GM04504 (cell line): ENCODE measurements at places on chromosomes 1 and 21.

- DNase-seq: no peak
Observed at GRCh38 chr1:116764466-116764898, 10.3 kb downstream of the CD2 start.

DNA sequence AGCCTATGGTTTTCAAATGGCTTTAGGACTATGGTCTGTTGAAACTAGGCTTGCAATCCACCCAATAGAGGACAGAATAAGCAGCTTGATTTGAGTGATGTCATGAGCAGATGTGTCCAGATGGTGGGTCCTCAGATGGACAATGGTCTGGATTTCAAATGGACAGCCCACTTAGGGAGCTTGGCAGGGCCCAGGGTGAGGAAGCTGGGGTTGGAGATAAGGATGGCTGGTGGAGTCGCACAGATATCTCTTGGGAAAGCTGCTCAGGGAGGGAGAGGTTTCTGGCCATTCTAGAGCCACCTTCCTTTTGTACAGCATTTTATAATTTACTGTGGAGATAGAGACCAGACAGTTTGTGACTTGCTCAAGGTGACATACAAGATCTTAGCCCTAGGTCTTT lies 55.0 kb downstream of the NFASC start:
- no peak for DNase-seq

DNA sequence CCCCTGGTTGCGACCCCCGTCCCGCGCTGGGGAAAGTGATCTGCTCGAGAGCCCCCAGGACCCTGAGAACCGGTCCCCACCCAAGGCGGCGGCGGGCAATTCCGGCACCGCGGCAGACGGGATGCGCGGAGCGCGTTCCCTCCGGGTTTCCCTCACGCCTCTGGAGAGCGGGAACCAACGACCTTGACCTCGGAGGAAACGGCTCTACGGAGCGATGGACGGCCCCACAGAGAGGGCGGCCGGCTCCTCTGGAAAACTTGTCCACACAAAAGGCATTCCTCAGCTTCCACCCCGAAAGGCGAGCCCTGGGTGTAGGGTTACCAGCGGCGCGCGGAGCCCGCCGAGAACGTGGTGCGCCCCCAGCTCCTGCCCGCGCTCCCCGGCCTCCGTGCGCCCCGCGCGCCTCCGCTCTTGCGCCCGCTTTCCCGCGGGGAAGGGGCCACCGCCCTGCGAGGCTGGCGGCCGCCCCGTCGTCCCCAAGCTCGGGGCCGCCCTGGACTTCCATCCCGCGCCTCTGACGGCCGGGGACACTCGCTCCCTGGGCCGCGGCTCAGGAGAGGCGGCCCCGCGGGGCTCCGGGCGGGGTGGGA lies 391 bp upstream of the KIAA1614 start:
- DNase-seq: peak; percentile 17

DNA sequence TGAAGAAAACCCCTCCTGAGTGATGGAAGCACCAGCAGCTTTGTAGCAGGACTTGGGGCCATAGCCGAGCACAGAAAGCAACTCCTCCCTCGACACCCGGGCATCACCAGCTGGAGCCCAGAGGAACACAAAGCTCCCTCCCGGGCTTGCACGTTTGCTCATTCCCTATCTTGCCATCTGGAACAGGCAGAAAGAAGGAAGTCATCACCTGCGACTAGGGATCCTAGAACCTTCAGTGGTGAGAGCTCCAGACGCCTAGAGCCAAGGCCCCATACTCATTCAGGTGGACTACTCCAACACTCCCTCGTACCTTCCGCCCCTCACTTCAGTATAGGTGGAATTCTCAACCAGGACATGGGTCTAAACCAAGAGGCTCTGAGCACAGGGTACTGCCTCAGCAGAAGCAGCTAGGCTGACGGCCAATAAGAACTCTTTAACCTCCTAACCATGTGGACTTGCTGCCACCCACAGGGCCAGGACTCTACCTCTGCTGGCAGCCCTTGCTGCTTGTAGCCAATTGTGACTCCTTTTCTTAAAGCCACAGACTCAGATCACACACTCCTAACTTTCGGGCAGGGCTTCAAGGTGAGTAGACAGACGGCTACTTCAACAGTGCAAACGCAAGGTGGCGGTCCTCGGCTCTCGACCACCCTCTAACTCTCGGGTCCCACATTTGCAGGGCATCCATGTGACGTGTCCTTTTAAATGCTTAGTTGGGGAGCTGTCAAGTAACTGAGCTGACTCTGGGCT lies 65.4 kb downstream of the NPHP4 start:
- no peak for DNase-seq

DNA sequence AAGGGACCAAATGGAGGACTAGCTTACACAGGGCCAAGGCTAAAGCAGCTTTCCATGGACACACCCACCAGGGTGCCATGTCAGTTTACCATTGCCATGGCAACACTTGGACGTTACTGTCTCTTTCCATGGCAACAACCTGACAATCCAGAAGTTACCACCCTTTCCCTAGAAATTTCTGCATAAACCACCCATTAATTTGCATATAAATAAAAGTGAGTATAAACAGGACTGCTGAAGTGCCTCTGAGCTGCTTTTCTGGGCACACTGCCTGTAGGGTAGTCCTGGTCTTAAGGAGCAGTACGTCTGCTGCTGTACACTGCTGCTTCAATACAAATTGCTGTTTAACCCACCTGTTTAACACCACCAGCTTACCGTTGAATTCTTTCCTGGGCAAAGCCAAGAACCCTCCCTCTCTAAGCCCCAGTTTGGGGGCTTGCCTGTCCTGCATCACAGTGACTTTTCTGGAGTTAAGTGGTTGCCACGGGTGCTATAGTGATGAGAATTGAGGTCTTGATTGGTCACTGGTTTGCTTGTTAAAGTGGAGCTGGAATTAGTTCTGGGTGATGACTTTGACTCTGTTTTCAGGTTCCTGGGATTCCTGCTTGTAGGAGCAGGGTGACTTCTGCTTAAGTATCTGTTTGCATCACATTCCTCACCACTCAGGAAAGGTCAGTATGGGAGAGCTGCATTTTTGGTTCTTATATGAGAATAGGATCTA lies 83.2 kb downstream of the CLDN17 start:
- no peak for DNase-seq

GRCh38 chr1:10865518-10866320 lies 69.3 kb upstream of the CASZ1 start:
- no peak for DNase-seq

DNA sequence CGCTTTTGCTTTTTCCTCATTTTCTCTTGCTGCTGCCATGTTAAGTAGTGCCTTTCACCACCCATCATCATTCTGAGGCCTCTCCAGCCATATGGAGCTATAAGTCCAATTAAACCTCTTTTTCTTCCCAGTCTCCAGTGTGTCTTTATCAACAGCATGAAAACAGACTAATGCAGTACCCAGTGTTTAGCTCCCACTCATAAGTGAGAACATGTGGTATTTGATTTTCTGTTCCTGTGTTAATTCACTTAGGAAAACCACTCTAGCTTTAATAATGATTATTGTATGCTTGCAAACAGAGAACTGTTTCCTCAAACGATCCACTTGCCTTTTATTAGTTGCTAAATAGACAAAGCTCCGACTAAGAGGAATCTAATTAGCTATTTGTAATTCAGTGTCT lies 43.3 kb downstream of the IL23R start:
- DNase-seq: no peak

GRCh38 chr1:65840683-65841082 lies 48.0 kb downstream of the PDE4B start:
- DNase-seq: no peak

- DNase-seq: peak; percentile 7
Observed at GRCh38 chr1:211829343-211830054, 1.1 kb downstream of the LPGAT1 start.

DNA sequence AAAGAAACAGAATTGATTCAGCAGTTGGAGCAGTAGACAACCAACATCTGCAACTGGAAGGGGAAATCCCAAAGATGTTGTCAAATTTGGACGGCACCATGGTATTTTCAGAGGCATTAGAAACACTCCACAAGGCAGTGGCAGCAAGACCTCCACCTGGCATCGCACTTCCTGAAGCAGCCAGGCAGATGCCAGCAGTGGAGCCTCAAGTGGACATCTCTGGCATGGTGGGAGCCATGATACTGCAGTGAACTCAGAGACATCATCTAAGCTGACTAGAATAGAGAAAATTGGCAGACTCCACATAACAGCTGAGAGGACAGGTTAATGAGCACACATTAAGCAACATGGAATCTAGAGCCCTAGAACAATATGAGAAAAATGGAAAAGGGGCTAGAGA lies 33.9 kb upstream of the RGS8 start:
- no peak for DNase-seq

DNA sequence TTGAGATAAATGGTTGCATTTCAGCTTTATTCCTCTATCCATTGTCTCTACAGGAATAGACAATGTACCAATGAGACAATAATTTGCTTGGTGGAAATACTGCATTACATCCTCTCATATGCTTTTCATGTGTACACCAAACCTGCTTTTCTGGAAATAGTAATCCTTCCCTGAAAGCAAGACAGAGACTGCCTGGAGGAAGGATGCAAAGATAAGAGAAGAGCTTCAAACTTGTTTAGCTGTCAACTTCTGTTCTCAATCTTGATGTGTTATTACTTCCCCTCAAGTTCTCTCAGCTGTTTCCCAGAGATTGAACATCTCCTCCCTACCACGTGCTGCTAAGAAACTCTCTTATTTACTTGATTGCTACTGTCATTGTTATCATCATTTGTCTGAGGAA lies 1125.4 kb upstream of the TMPRSS15 start:
- DNase-seq: no peak

DNA sequence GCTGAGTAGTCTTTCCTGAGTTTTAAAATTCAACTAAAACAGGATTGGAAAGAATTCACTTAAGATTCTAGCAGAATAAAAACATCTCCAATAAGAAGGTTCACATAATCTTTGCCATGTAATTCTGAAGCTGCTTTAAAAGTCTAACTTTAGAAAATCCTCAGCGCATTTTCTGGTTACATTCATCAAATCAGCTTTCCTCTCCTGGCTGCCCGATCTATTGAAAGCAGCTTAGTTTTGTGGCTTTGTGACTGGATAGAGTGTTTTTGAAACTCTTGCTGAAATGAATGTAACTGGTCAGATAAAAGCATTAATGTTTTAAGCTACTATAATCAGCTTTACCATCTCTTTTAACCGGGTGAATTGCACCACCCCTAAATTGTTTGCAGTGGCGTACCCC lies 66.8 kb downstream of the DOP1B start:
- no peak for DNase-seq

- DNase-seq: no peak
Observed at GRCh38 chr1:12453400-12454343, 164.3 kb downstream of the DHRS3 start.

DNA sequence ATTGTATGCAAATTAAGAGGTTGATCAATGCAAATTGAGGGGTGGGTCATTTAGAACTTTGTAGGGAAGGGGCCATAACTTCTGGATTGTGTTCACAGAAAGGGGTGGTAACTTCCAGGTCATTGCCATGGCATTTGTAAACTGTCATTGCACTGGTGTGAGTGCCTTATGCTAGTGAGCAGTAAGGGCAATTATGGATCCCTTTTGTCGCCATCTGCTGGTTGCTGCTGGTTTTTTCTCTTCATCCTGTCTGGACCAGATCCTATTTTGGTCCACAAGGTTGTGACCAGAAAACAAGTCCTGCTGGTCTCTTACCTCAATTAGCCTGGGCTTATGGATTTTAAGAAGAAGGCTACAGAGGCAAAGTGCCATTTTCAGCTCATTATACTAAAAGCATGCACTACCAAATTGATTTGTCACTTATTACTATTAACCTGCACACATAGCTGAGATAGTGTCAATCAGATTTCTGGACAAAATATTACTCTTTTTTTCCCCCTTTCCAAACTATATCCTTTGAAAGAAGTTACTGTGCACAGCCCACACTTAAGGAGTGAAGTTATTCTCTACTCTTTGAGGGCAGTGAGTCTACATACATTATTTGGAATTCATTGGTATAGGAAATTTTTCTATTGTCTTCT lies 196.2 kb downstream of the ZC3H11B start:
- DNase-seq: no peak

DNA sequence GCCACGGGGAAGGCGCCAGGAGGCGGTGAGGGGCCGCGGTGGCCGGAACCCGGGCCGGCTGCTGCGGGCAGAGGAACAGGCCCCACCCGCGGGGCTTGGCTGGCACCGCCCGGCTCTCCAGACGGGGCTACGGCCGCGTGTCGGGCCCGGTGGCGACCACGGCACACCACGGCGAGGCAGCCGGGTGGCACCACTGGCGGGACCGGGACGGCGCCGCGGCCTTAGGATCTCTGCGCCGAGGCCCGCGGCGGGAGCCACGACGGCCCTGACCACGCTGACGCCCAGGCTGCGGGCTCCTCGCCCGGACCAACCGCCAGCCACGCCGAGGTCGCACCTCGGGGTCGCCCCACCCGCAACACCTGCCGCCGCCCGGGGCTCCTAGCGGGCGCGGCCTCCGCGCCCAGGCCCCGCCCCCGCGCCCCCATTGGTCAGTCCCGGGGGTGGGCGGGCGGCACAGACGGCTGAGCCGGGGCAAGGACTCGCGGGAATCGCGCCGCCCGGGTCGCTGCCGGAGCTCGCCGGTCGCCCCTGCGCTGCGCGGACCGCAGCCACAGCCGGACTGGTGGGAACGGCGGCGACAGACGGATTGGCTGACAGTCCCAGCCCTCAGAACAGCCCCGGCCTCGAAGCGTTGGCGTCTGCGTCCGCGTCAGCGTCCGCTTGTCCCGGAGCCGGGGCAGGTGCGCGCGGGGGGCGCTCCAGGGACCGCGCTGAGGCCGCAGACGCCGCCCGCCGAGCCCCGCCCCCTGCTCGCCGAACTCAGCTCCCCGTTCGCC lies at the start of gene BMP8A:
Gene BMP8A, plus strand, starts transcription at position 491 of the 776 bp plus-strand sequence. CDS start 356 bp downstream, outside the sequence.
- no peak for DNase-seq

GRCh38 chr1:90046635-90047034 lies 51.7 kb downstream of the ZNF326 start:
- DNase-seq: no peak

- DNase-seq: no peak
Observed at GRCh38 chr1:115450501-115451040, 112.5 kb upstream of the NGF start.

GRCh38 chr1:168134642-168135041 lies 2.1 kb downstream of the GPR161 start:
- DNase-seq: no peak

GRCh38 chr1:245263529-245264095 lies 108.8 kb downstream of the KIF26B start:
- peak; percentile 46 for DNase-seq
